ENCODE measurements at places on chromosomes 6 and 20.

DNA sequence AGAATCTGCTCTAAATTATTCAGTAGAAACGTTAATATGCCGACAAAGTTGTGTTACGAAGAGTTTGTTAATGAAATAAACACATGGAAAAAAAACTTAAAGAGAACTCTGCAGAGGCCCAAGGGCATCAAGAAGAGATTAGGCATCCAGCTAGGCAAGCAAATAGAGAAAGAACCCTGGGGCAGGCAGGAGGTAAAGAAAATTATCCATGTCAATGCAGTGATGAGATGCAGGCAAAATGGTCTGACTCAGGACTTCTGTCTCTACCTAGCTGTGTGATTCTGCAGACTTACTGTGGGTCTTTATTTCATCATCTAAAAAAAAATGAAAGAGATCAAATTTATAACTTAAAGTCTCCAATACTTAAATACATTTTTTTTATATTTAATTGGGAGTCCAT lies 448.0 kb downstream of the HAO1 start:
- no peak for DNase-seq

DNA sequence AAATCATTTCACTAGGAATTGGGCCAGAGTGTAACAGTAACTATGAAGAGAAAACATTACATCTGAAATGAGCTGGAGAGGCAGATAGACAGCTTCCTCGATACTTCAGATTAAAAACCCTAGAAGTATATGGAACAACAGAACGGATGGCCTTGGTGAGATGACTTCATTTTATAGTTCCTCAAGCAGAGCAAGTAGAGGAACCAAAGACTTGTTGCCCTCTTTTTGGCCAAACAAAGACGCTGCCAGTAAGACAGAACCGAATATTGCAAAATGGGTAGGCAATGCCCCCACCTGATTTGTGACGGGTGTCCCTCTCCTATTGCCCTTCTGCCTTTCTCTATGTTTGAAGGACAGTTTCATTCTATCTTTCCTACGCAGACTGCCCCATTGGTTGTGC lies 53.5 kb downstream of the AGPAT4 start:
- DNase-seq: no peak

DNA sequence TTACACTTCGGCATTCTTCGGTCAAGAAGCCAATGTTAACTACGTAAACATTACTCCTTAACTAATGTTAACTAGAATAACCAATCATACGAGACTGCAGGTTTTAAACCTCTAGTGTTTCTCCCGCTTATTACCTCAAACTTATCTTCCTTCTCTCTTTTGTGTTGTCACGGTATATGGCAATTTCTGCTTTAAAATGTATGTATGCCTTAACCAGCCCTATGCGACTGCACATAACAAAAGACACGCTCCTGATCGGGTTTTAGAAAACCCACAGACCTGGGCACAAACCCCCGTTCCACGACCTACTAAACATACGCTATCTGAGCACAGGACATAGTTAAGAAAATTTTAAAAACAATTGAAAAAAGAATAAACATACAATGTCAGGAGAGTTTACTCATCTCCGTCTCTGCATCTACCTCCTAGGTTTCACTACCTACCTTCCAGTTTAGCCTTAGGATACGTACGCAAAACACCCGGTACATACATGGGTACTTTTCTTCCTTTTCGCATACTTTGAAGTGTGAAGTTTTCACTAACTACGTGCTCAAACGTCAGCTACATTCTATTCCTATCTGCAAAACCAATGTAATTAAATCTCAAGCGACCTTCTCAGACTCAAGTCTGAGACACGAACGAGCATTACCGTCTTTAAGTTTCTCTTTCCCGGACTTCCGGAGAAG lies 1.1 kb downstream of the CD164 start:
- DNase-seq: peak; percentile 10

DNA sequence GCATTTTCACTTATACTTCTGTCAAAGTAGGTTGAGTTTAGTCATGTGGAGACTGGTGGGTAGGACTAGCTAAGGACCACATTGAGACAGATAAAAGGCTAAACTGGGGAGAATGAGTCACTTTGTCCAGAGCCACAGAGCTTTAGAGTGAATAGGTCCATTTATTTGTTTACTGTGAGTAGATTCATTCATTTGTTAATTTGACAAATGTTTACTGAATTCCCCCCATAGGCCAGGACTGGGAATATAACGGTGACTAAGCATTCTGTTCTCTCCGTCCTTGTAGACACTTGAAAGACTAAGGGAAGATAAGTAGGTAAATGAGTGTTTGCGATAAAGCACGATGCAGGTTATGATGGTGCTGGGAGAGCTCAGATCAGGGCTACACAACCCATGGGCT lies 699.7 kb upstream of the ID4 start:
- no peak for DNase-seq

- DNase-seq: no peak
Measured at GRCh38 chr6:33428224-33428965, 8.5 kb downstream of the SYNGAP1 start.

DNA sequence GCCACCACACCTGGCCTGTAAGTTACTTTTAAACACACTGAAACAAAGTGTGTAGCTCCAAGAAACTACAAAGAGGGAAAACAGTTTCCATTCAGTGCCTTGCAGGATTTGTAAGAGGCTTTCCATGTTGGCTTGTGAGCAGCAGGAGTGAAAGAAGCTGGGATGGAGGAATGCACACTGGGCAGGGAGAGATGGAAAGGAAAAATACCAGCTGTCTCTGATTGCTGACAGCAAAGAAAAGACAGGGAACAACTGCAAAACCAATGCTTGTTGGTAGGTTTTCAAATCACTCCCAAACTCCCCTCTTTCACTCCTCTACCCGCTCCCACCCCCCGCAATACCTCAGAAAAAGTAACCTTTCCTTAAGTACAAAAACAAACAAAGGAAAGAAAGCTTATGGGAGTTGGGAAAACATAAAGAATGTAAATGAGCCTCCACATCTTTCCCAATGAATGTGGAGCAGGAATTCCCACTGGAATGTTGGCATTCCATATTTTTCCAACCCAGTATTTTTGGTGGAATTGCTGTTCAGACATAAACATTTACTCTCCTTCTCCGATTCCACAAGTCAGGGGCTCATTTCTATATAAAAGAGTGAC lies 166.1 kb downstream of the THBS2 start:
- no peak for DNase-seq

DNA sequence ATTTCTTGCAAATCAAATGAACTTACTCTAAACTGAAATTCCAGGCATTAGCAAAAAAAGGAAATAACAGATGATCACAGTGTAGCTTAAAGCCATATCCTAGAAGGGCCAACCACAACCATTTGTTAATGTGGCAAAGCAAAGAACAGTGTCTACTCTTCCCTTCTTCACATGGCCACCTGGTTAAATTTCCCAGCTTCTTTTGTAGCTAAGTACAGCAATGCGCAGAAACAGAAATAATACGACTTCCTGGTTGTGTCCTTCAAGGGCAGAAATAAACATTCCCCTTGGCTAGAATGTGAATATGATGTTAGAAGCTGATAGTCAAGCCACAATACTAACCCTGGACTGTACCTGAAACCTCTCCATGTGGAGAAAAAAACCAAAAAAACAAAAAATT lies 9.6 kb downstream of the SNX3 start:
- DNase-seq: no peak

GRCh38 chr20:4702562-4703280 lies 19.0 kb upstream of the PRND start:
- no peak for DNase-seq

DNA sequence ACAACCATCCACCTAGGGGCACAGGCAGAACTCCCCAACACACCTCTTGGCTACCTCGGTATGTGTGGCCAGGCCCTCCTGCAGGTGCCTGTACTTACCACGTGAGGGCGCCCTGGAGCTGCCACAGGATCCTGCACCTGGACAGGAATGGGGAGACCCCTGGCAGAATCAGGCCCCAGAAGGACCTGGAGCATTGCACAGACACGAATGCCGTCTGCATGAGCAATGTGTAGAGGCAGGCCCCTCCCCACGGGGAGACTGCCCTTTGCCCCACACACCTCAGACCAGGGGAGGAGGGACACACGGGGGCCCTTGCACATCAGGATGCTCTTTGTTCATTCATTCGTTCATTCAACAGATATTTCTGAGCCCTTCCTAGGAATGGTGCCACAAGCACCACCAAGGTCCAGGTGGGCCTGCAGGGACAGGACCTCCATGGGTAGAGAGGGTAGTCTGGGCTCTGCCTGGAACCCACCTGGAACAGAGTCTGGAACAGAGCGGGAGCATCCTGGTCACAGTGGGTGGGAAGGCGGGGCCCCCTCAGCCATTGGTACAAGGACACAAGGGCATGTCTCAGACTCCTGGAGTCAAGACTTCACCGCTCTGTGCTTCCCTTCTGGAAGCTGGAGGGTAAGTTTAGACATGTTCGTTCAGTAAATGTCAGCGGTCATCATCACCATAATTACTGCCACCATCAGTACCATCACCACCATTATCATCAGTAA lies 32.3 kb downstream of the YTHDF1 start:
- DNase-seq: peak; percentile 15

DNA sequence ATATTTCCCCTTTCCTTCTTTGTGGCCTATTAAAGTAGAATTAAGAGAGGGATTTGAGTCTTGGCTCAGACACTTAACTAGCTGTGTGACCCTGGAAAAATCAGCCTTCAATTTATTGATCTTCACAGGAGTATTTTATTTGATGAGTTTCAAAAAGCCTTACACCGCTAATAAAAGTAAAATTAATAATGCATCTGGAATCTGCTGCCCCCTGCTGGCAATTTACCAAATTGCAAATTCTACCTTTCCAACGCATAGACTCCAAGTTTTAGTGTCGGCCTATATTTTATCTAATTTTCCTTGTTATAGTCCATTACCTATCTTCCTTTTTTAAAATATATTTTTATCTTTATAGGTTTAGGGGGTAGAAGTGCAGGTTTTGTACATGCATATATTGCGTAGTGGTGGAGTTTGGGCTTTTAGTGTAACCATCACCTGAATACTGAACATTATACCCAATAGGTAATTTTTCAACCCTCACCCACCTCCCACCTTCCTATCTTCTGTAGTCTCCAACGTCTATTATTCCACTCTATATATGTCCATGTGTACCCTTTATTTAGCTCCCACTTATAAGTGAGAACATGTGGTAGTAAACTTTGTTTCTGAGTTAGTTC lies 46.3 kb downstream of the GOPC start:
- peak; percentile 51 for DNase-seq

DNA sequence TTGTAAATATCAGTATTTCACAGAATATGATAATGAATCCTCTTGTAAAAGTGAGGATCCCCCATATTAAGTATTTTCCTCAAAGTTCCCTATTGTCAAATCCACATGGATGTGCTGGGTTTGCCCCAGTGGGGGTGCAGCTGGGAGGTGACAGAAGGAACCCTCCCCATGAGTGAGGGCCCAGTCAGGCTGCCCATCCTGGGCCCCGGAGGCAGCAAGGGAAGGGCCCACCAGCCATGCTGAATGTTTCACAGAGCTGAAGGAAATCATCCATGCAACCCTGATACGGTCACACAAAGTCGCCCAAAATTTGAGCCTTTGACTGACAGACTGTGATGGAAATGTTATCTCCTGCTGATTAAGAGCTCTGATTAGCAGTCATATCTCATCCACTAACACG lies 39.7 kb downstream of the FRMD1 start:
- no peak for DNase-seq

DNA sequence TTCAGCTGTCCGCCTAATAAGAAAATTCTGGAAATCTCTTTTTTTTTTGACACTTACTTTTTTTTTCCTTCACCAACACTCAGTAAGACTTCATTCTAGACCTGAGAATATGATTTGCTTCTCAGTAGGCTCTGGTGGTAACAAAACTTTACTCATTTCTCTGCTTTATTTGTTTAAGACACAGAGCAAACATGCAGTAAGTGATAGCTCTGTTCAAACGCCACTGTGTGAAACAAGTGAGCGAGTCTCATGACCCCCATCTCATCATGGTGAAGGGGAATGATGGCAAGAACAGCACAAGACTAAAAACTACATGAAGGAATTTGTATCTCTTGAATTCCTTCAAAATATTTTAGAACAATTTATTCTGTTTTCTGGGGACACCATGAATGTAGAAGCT lies 541.6 kb upstream of the POU3F2 start:
- DNase-seq: no peak

DNA sequence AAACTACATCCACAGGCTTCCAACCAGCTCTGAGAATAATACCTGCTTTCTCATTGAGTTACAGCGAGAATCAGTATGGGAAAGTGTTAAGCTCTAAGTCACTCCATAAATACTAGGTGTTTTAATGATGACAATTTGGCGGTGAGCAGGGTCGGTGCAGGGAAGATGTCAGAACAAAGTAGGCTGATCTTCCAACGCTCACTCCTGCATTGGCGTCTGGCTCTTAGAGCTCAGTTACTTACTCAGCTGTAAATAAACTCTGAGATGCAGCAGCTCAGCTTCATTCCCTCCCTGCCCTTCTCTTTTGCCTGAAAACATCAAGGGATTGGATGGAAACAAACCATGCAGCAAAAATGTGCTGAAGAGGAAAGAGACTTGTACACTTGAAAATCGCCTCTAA lies 102.5 kb upstream of the SPACA1 start:
- no peak for DNase-seq

- no peak for DNase-seq
Measured at GRCh38 chr6:166036316-166037095, 131.1 kb downstream of the TBXT start.

DNA sequence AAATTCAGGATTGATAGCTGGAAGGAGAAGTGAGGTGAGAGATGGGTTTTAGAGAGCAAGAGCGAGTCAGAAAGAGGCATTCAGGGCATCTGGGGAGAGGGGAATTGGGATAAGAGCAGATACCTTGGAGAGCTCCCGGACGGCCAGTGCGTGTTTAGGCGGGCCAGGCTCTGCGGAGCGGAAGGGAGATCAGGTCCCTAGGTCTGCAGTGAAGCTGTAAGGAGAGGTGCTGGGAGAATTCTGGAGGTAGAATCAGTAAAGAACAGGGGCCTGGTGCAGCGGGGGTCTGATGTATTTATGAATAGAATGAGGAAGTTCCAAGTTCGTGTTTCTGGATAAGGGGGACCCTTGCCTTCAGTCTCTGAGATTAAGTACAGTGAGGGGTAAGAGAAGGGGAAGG lies 47.4 kb upstream of the FAM83D start:
- no peak for DNase-seq

- DNase-seq: no peak
Measured at GRCh38 chr6:42093582-42094329, 43.4 kb downstream of the TAF8 start.

DNA sequence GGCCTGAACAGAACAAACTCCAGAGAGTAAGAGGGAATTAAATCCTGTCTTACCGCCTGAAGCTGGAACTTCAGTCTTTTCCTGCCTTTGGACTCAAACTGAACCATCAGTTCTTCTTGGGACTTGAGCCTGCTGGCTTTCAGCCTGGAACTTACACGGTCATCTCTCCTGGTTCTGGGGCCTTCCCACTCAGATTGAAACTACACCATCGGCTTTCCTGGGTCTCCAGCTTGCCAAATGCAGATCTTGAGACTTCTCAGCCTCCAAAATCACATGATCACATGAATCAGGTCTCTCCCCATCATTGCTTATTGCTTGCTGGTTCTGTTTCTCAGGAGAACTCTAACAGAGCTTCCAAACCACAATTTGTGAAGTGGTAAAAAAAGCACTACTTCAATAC lies 276.3 kb downstream of the KIF16B start:
- DNase-seq: no peak
